Muscle of back (tissue), 13 donors: ENCODE measurements at places on chromosomes 4 and X.

DNA sequence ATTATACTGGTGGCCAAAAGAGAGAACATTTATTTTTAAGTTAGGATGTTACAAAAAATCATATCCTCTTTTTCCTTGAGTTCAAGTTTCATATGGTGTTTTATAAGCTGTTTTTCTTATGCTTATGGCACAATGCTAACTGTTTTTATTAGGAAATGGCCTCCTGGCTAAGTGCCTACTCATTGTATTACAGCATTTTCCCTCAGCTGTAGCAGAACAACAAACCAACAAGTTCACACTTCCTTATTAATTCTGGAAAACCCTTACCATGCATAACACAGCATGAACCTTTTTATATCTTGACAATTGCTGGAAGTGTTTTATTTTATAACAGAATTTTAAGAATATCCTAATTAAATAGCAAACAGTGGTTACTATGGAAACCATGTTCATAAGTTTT, 165.8 kb downstream of the GASK1B start:
- peak; percentile 46 for DNase-seq

DNA sequence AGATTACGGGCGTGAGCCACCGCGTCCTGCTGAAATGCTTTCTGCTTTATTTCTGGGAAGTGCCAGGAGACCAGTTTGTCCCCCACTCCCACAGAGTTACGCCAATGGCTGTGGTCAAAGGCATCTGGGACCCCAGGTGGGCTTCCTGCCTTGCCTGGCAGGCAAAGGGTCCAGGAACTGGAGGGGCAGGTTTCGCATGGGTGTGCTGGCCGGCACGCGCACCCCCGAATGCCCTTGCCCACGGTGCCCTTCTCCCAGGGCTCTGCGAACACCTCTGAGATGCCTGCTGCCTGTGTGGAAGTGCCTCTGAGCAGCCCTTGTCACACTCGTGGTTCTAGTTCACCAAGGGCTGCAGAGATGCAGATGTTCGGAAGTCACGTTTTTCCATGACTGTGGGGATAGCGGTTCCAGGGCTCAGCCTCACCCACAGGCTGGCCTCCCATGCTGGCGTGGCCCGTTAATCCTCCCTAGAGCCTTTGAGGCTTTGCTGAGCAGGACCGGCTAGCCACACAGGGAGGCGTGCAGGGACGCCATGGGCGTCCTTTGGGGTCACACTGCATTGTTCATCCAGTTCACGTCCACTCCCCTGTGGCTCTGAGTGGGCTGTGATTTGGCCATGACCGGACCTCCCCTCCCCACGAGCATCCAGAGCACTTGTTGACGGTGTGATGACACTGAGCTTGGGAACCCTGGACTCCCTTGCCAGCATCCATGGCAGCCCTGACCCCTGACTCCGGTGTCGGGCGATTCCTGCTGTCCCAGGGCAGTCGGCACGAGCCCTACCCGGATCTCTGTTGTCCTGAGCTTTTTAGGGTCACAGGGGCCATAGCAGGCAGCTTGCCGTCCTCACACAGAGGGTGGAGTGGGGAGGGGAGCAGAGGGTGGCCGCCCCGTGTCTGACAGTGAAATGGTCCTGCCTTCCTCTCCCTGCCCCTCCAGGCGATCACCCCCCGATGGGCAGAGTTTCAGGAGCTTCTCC, 12.7 kb upstream of the ADD1 start:
- no peak for DNase-seq

DNA sequence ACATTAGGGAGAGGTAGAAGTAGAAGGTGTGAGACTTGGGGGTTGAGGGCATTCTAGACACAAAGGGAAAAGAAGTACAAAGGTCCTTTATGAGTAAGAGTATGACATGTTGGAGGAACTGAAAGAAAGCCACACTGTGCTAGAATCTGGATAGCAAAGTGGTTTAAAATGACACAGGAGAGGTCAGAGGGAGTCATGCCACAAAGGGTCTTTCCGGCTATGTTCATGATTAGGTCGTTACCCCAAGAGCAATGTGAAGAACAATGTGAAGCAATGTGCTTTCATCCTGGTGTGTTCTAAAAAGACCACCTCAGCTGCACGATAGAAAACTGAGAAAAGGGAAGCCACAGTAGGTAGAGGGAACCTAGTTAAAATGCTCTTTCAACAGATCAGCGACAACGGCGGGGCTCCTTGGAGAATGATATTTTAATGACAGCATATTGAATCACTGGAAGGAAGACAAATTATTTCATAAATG, 29.2 kb downstream of the SMIM14 start:
- DNase-seq: no peak

GRCh38 chr4:146222313-146222712, 8.0 kb downstream of the REELD1 start:
- DNase-seq: peak; percentile 13

DNA sequence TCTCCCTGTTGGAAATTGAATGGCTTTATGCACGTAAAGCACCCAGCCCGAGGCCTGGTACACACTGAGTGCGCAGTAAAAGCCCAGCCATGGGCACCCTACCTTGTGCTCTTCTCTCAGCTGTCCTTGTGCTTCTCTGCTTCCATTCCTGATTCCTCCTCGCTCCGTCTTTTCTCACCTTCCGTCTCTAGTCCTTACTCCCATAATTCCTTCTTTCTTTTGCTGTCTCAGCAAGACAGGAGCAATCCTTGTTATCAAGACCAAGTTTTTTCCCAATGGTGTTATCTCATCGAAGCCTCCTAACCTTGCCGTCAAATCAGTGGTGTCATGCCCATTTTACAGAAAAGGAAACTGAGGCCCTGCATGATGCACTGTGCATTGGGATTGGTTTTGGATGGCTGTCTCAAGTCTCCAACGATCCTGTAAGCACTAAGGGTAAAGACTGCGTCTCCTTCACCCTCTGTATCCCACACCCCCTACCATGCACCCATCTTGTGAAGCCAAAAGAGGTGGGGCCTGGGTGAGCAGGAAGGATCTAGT, 30.1 kb downstream of the CYTL1 start:
- DNase-seq: no peak

DNA sequence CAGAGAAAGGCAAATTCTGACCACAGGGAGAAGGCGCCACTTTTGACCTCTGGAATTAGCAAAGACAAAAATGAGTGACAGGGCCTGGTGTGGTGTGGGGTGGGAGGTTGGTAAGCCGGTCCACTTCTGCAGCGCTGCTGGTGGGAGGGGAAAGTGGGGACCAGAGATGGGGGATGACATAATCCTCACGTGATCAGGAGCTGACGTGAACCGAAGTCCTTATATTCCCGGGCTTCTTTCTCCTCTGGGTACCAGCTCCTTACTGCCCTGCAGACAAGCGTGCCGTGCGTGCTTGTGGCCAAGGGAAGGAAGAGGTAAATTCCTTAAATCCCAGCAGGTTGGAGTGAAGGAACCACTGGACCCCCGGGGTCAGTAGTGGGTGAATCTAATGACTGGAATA, at the start of gene TCEAL7:
TCEAL7 (plus strand) TSS at position 249 of the 400 bp plus-strand sequence. CDS start 1,165 bp downstream, outside the sequence.
- peak; percentile 83 for DNase-seq

DNA sequence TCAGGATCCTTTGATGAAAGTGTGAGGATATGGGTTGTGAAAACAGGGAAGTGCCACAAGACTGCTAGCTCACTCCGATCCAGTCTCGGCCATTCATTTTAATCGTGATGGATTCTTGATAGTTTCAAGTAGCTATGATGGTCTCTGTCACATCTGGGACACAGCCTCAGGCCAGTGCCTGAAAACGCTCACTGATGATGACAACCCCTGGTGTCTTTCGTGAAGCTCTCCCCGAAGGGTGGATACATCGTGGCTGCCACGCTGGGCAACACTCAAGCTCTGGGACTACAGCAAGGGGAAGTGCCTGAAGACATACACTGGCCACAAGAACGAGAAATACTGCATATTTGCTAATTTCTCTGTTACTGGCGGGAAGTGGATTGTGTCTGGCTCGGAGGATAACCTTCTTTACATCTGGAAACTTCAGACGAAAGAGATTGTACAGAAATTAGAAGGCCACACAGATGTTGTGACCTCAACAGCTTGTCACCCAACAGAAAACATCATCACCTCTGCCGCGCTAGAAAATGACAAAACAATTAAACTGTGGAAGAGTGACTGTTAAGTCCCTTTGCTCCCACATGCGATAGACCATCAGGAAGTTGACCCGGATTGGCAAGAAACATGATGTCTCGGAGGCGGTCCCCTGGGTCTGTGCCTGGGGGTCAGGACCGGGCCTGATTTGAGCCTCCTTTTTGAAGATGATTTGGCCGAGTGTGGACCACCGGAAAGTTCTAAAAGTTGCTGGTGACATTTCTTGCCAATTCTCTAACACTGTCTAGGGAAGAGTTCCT, 22.2 kb downstream of the LIAS start:
- DNase-seq: no peak

- DNase-seq: no peak
These were observed 112.8 kb upstream of the DMD start for GRCh38 chrX:33324099-33324498.

- no peak for DNase-seq
These were observed 272.2 kb upstream of the RASGEF1B start for GRCh38 chr4:81743731-81744435.

GRCh38 chr4:40193016-40193571, 3.7 kb upstream of the RHOH start:
- no peak for DNase-seq

DNA sequence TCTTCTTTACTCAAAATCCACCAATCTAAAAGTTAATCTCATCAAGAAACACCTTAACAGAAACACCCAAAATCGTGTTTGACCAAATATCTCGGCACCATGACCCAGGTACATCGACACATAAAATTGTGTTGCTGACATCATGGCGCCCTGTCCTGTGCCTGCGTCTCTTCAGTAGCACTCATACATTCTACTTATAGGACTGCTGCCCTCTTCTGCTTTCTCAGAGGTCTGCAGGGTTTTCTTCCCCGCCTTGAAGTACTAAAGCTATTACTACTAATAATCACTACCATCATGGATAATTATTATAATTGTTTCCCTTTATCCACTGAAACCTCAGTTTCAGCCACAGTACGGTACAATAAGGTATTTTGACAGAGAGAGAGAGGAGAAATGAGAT, 1403.1 kb upstream of the TENM3 start:
- DNase-seq: no peak

DNA sequence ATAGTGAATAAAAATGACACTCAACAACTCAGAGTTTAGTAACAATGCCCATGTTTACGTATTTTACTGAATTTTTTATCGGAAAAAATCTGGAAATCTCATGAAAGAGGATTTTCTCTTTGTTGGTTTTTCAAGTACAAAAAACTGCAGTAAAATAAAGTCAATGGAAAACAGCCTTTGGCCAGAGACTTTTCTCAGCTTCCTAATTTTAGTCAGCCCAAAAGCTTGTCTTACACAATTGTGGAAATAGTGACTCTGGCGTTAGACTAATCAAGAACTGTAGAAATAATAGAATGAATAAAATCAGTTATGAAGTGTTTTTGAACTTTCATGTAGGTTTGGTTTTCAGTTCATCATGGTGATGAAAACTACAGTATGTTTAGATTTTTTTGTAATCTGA, 234.7 kb downstream of the DKK2 start:
- peak; percentile 20 for DNase-seq

- DNase-seq: peak; percentile 57
These were observed 2.4 kb downstream of the FAM241A start for GRCh38 chr4:112147697-112148096.

DNA sequence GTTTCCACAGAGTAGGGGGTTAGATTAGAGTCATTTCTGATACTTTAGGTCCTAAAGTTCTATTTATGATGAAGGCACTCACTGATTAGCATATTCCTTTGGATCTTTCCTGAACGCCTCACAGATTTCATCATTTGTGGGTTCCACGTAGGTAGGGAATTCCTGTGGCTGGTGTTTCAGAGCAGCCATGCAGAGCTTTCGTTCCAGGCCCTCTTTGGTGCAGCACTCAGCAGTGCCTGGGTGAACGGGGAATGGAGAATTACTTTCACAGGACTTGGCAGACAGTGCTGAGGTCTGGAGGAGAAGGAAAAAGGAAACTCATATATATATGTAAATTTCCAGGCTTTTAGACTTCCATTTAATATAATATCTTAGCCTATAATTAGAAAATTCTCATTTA, 18.5 kb downstream of the GC start:
- DNase-seq: peak; percentile 10

DNA sequence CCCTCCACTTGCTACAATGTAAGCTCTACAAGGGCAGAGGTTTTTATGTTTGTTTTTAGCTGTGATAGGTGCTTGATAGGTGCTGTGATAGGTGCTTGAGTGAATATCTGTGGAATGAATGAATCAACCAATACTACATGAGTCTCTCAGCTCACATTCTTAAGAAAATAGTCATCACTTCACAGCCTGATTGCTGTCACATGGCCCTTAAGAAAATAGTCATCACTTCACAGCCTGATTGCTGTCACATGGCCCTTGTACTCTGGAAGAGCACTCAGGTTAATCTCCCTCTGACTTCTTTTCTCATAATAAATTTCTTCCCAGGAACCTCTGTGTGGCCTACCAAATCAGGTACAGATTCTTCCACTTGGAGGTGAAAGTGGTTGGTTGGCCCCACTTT, 335.2 kb downstream of the TENM3 start:
- DNase-seq: peak; percentile 32

DNA sequence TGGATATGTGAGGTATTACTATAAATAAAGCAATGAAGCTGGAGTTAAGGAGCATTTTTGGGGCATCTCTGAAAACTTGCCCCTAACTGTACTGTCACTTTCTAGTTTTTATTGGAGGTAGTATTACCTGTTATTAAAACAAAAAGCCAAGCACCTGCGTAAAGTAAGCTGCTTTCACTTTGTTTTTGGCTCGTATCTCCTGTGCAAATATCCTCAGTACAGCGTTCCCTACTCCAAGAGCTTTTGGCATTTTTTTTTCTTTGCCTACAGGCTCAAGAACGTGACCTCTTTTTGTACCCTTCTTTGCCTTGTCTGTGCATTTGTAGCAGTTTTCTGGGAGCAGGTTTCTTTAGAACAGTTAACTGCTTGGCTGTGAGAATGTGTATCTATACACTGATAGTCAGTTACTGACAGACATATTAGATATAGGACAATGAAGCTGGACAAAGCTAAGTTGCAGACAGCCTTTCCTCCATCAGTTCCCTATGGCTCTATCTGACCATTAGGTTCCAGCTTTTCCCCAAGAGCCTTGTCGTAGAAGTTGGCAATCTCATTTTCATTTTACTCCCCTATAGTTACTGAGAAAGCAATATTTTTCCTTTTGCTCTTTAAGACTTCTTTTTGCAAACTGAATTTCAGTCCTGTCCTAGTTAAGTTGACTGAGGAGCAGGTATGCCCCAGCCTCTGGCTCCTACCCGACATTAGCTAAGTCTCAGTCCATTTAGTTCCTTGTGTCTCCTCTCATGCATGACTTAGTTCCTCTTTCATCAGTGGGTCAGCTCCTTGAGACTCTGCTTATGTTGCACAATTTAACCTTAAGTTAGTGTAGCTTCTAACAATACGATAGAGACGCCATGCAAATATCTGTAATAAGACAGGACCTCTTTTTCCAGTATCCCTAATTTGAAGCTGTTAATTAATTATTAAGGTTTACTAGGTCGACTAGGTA, 71.5 kb upstream of the HPRT1 start:
- no peak for DNase-seq

- DNase-seq: no peak
These were observed 74.4 kb upstream of the IRF2 start for GRCh38 chr4:184548648-184549341.

- DNase-seq: no peak
These were observed 266.4 kb downstream of the RAPGEF2 start for GRCh38 chr4:159369256-159369655.

- DNase-seq: no peak
These were observed 111.6 kb downstream of the AFF2 start for GRCh38 chrX:148611993-148612392.
